Left ventricle myocardium superior (tissue), 1 donor: ENCODE measurements at places on chromosomes 12 and 14. TPM values are rescaled to one million over a fixed set of nuclear protein-coding genes. Genes with fewer than 3 reads are reported as not detected.

The REM2 gene
- total RNA-seq: not detected

- DNase-seq: no peak
Observed at GRCh38 chr12:63905544-63905943, 61.0 kb downstream of the SRGAP1 start.

DNA sequence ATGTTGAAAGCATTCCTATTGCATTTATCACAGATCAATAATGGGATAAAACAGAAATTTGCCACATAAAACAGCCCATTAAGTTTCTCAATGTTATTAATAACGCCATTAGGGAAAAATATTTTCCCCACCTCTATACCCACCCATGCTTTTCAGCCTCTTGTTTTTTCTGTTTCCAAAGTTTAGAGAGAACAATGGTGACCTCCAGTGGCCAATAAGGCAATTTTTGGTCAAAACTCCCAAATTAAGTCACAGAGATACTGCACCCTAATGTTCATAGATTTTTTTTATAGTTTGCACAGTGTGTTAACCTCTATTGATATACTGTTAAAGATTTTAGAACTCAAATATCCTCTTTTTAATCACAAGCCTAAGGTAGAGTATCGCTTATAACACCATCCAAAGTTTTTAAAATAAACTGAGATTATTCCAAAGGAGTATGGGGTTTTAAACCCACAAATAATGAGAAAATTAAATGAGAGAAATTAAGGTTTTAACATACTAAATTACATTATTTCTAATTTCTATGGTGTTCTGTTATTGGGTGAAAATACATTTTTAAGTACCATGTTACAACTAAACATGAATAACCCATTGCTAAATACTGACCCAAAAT lies 184.7 kb upstream of the DCN start:
- no peak for DNase-seq

GRCh38 chr12:121839993-121840761 lies 18.5 kb downstream of the HPD start:
- DNase-seq: no peak

DNA sequence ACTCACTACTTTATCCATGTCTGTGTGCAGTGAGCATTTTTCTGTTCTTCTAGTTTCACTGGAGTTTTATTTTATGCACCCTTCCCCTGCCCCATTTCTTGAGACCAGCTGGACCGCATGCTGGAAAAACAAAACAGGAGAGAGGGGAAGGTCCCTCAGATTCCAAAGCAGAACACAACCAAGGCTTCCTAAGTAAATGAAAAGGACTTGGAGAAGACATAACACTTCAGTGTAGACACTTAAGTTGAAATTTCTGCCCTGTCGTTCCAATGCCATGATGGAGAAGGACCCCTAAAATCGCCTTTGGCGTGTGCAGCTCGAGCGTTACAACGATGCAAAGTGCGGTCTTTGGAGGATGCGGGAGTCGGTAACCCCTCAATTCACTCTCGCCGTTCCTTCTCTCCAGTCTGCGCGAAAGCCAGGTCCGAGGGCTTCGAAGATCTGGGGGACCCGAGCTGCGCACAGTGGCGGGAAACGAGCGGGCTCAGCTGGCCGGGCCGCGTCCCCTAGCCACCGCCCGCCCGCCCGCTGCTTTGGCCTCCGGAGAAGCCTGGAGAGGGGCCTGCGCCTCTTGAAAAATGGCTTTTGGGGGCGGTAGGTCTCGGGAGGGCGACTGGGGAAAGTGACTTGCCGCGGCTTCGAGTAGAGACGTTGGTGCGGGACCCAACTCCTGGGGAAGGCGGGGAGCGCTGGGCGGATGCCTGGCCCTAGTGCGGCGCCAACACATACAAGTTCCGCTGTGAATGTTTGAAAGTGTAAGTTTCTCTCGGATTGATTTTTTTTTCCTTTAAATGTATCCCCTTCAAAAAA lies 11.2 kb upstream of the HOXC13 start:
- no peak for DNase-seq

DNA sequence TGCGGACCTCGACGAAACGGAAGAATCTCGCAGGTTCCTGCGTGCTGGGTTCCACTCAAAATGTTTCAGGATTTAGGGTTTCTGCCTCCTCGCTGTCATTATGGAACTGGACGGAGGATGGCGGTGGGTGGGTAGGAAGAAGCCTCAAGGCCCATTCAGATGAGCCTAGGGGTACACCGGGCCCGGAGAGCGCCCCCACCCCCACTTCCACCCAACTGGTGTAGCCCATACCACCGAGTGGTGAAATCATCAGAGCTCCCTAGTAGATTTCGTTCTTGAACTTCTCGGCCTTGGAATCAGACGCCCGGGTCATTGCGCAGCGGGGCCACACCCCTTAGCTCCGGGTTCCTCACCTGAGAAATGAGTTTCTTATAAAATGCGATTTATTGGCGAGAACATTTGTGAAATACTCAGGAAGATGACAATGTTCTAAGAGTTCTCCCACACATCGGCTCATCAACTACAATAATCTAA lies 13.3 kb upstream of the TBX3 start:
- no peak for DNase-seq

- no peak for DNase-seq
Observed at GRCh38 chr12:55932551-55932910, 1.6 kb downstream of the DGKA start.
